Fibroblast of upper back skin (primary cell): ENCODE measurements at places on chromosomes 13 and 19.

DNA sequence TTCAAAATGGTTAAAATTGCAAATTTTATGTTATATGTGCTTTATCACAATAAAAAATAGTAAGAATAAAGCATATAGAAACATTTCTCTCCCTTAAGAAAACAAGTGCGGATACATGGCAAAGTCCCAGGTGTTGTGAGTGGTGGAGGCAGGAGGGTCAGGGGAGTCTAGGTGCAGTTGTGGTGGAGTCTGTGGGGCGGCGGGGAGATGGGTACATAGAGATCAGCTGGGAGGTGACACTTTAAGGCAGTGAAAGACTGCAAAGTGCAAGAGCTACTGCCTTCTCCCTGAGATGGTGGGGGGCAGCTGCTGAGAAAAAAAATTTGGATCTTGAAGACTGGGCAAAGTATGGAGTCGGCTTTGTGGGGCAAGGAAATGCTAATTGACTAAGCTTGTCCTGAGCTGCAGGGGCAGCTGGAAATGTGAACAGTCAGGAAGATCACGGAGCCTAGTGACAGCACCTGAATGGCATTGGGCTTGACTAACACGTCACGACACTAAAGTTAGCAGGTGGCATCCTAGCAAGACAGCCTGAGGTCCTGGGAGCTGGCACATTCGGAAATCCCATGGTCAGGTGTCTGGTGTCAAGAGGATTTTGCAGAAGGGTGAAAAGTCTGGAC, 72.9 kb upstream of the IRS2 start:
- no peak for DNase-seq

DNA sequence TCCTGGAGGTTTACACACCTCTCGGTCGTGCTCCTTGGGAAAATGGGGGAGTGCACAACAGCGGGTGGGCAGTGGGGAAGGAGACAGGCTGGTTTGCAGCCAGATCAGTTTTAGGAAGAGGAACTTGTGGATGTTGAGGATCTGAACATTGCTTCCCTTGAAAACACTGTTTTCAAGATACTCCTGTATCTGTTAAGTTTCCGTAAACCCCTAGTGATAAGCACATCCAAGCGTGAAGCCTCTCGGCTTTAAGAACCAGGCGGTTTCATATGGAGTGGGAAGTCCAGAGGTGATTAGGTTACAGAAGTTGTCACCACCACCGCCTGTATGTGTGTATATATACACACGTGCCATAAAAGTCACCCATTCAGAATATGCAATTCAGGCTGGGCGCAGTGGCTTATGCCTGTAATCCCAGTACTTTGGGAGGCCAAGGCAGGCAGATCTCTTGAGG, 47.4 kb downstream of the SIPA1L3 start:
- DNase-seq, result no peak

DNA sequence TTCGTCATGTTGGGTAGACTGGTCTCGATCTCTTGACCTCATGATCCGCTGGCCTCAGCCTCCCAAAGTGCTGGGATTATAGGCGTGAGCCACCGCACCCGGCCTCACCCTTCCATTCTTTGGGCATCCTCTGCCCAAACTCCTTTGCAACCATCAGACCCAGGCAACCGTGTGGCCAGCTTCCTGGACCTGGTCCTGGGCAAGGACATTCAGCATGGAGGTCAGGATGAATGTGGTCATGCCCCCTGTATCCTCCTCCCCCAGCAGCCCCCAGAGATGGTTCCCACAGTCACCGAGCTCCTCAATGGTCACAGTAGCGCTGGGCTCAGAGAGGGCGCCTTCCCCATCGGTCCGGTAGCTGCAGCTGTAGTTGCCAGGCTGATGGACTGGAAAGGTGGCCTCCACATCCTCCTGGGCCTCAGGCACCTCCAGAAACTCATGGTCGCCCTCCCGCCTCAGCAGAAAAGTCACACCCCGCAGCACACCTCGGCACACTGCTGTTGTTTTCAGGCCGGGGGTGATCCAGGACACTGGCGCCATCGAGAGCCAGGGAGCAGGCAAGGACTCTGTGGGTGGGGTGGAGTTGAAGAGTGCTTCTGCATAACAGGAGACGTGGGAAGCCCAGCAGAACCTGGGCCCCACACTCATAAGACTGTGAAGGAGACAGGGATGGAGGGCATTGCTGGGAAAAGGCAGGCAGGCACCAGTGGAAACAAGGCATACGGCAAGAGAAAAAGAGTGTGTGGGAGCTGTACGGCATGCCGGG, 1.1 kb downstream of the A1BG start:
- no peak for DNase-seq

GRCh38 chr13:90627813-90628212, 719.7 kb upstream of the MIR17HG start:
- no peak for DNase-seq

- peak; percentile 20 for DNase-seq
Observed at GRCh38 chr13:108993346-108993745, 363.9 kb downstream of the MYO16 start.

DNA sequence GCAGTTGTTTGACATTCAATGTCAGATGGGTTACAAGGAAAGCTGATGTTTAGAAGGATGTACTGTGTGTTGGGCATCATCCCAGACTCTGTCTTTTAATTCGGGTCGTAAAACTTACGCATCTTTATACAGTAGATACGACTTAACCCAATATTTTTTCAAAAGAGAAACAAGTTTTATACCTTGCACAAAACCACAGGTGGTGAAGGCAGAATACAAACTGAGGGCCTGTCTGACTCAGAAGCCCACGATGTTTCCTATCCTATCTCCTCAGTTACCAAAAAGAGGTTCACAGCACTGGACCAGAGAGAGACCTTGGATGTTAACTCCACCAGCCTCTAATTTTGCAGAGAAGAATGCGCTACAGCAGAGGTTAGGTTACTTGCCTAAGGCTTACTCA, 477.0 kb downstream of the FOXO1 start:
- DNase-seq, result no peak

- DNase-seq, result no peak
Observed at GRCh38 chr19:46915386-46915785, 54.6 kb downstream of the ARHGAP35 start.

- peak; percentile 77 for DNase-seq
Observed at GRCh38 chr13:105336706-105337576, 1198.5 kb downstream of the EFNB2 start.

DNA sequence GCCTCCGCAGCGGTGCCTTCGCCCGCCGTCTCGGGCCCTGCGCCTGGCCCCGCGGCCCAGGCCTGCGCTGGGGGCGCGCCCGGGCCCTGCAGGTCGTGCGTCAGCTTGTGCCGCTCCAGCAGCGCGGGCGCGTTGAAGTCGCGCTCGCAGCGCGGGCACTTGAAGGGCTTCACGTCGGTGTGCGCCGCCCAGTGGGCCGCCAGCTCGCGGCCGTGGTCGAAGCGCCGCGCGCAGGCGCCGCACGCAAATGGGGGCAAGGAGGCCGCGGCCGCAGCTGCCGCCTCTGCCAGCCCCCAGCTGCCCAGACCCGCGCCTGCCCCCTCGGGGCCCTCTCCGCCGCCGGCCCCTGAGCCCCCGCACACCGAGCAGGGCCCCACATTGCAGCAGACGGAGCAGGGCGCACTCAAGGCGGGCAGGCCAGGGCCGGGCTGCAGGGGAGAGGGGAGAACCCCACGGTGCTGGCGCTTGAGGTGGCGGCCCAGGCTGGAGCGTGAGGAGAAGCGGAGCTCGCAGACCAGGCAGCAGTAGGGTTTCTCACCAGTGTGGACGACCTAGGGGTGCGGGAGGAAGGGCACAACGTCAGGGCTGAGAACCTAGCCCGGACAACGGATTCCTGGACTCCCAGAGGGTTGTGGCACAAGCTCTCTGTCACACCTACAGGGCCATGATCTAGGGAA, 6.1 kb downstream of the FIZ1 start:
- DNase-seq, result no peak

GRCh38 chr13:112716841-112717520, 27.1 kb downstream of the ATP11A start:
- DNase-seq, result no peak
